ENCODE measurements at places on chromosomes 4 and X. TPM values are rescaled to one million over a fixed set of nuclear protein-coding genes. Genes with fewer than 3 reads are reported as not detected.

DNA sequence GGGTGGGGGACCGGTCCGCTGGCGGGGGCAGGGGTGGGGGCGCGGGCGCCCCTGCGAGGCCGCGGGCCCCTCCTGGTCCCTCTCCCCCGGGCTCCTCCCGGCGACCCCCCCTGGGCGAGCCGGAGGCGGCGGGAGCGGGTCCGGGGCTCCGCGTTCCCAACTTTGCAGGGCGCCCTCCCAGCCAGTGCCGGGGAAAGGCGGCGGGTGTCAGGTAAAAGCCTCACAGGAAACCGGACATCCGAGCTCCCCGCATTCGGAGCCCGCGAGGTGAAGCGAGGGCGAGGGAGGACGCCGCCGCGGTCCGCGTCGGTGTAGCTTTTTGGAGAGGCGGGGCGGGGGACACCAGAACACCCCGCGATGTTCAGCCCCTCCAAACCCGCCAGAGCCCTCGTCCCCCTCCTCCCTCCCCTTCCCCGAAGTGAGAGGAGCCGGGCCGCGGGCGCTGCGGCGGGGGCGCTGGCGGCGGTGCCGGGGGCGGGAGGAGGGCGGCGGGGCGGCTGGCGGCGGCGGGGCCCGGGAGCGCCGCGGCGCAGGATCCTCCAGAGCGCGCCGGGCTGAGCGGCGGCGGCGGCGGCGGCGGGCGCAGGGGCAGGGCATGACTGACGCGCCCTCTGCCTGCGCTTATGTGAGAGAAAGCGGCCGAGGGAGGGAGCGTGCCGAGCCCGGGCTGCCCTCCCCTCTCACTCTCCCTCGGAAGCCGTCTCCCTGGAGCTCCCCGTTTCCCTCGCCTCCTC lies at the start of gene VEGFC:
TSS of gene VEGFC (minus strand) at position 597 of the 734 bp plus-strand sequence. CDS start 611 bp downstream, outside the sequence.
- DNase-seq: no peak

- DNase-seq: no peak
These were observed 686.1 kb downstream of the DMD start for GRCh38 chrX:32525234-32525633.

DNA sequence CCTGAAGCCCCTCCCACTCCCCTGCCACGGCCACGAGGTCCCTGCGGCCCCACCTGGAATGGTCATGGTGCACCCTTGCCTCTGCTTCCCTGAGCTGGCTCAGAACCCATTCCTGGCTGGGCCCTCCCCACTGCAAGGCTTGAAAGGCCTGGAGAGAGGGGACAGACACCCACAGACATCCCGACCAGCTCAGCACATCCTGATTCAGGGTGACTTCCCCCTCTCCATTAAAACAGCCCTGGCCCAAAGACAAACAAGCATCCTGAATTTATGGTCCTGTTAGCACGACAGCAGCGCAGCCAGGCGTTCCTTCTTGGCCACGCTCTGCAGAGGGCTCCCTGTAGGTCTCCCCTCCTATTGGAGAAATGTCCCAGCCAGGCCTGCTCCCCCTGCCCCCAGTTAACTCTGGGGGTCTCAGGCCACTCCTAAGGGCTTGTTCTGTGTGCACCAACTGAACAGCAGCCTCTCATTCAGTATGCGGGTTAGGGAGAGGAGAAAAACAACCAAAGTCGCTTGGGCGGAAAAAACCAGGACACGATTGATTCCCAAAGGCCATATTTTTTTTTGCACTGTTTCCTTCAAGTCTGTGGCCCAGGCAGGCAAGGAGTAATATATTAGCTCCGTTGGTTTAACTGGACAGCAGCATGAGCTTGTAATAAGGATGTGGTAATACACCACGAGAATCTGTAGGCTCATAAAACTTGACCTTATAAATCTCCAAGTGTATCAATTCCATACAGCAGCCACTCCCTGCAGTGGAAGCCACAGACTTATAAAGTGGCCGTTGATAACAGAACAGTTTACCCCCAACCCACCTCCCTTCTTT lies 106.7 kb upstream of the MSX1 start:
- DNase-seq: no peak

GRCh38 chr4:158157412-158157811 lies 15.4 kb downstream of the GASK1B start:
- DNase-seq: no peak

DNA sequence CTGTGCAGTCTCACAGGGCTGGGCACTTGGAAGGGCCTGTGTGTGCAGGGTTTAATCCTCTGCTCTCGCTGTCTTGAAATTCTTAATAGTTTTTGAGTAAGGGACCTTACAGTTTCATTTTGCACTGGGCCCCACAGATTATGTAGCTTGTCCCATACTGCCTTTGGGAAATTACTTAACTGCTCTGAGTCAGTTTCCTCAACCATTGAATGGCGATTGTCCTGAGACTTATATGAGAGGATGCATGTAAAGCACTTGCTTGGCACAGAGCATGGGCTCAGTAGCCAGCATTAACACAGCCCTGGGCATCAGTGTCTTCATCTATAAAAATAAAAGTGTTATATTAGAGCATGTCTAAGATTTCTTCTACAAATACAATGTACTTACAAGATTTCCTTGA lies 55.8 kb downstream of the CLCN5 start:
- DNase-seq: no peak

DNA sequence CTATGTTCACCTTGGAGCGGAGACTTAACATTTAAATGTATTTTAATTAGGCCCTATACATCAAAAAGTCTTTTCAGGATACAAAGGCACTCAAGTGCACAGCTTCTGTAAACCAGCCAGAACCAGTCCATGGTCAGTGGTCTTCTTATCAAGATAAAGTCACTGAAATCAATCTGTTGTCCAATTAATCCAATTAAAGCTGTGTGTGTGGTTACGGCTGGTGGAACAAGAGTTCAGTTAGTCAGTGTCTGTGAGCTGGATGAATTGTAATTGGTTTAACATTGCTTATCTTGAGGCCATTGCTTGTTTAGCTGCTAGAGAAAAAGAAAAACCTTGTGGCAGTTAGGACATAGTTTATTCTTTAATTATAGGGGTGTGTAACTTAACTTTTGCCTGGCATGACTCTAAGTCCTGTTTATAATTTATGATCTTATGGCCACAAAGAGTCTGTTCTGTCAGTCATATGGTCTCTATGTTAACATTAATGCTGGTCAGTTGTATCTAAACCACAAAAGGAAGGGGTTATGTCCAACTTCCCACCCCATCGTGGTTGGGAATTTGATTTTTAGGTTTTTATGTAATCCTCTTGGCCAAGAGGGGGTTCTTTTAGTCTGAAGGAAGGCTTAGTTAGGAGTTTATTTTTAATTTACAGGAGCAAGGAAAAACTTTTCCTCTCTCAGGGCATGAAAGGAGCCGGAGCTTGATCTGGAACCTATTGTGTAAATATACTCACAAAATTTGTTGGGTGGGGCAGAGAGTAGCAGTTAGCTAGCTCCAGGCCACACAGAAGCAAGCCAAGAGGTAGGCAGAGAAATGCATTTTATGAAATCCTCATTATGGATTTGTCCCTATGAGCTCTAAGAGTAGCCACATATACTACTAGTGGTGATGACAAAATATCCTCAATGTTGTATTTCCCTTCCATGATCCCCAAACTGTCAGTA lies 665.7 kb upstream of the ACTRT1 start:
- DNase-seq: no peak

DNA sequence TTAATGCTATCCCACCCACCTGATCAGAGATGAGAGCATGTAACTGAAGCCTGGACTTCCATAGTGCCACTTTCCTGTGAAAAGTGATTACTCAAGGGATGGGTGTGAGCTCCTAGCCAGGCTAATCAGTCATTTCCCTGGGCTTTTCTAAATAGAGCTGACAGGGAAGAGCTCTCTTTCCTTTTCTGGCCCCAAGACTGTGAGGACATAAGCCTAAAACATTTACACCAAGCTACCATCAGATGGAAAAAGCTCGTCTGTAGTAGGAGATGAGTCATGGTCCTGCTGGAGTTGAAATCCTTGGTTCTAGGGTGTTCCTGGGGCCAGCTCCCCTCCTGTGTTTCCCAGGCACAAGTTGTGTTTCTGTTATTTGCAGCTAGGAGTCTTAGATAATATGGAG lies 52.4 kb upstream of the NDP start:
- DNase-seq: no peak

DNA sequence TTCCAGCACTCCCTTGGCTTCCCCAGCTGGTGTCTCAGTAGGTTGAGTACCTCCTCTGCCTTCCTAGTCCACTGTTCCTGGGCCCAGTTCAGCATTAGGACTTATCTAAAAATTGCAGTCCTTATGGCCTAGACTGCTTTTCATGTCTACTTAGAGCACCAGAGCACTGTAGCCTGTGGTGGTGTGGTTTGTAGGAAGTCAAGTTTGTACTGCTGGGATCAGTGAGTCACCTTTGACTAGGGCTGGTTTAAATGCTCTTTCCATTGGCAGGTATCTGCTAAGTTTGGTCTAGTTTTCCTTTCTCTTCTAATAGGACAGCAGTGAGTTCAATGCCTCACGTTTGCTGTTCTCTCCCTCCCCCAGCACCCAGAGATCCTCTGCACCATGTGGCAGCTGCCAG lies 233.6 kb upstream of the WDFY3 start:
- DNase-seq: no peak

DNA sequence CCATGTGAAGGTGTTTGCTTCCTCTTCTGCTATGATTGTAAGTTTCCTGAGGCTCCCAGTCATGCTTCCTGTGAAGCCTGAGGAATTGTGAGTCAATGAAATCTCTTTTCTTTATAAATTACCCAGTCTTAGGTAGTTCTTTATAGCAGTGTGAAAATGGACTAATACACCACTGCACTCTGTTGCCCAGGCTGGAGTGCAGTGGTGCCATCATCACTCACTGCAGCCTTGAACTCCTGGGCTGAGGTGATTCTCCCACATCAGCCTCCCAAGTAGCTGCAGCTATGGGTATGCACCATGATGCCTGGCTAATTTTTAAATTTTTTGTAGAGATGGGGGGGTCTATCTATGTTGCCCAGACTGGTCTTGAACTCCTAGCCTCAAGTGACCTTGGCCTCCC lies 15.8 kb upstream of the IGFBP7 start:
- DNase-seq: no peak

GRCh38 chrX:150841456-150842197 lies 56.8 kb downstream of the CD99L2 start:
- DNase-seq: no peak

GRCh38 chr4:16772366-16772850 lies 126.0 kb downstream of the LDB2 start:
- DNase-seq: no peak

- DNase-seq: no peak
These were observed 405.2 kb upstream of the CNKSR2 start for GRCh38 chrX:20968996-20969395.

- no peak for DNase-seq
These were observed 2.3 kb downstream of the LRBA start for GRCh38 chr4:151012820-151013219.

GRCh38 chr4:78621395-78621794 lies 69.8 kb downstream of the ANXA3 start:
- no peak for DNase-seq

- DNase-seq: no peak
These were observed 120.5 kb downstream of the TBCK start for GRCh38 chr4:106195435-106195950.

- DNase-seq: no peak
These were observed 102.9 kb downstream of the GRXCR1 start for GRCh38 chr4:42995343-42995944.

DNA sequence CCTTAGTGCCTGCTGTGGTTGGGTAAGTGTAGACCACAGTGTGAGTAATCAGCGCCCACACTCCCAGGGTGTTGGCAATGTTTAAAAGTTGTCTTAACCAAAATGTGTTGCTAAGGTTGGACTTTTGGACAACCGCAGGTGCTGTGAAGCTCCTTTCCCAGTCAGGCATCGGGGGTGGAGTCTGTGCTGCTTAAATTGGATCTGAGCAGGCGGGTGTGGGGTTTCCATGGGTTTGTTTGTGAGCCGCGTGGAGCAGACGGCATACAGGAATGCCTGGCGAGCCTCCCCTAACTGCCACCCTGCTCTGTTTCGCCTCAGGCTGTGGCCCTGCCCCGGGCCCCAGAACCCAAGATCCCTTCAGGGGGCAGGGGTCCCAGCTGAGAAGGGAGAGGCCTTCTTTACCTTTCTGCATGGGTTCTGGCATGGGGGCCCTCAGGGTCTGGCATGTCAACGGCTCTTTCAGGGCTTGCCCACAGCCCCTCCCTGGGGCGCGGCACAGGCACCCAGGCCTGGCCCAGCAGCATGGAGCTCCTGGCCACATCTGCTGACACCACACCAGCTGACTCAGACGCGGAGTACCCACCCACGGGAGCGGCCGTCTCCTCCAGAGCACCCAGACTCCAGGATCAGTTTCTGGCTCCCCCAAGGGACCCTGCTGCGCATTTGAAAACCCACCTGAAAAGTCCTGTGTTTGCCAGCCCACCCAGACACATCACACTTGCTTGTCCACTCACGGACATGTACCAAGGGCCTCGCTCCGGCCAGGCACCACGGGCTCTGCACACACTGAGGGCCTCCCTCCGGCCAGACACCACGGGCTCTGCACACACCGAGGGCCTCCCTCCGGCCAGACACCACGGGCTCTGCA lies 5.1 kb upstream of the SPON2 start:
- no peak for DNase-seq

DNA sequence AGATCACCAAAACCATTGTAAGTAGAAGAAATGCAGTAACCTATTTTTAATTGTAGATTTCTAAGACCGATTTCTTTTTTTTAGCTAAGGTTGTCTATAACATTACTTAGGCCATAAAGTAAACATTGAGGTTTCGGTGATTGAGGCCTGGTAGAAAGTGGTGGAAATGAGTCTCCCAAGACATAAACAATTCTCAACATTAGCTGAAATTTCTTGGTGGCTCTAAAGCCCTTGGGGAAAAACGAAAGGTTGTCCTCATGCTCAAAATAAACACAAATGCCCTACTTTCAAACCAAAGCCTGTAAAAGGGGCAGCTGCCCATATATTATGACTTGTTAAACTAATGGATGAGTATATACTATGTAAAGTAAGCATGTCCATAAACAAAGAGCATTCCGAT lies 98.8 kb downstream of the SCFD2 start:
- no peak for DNase-seq

DNA sequence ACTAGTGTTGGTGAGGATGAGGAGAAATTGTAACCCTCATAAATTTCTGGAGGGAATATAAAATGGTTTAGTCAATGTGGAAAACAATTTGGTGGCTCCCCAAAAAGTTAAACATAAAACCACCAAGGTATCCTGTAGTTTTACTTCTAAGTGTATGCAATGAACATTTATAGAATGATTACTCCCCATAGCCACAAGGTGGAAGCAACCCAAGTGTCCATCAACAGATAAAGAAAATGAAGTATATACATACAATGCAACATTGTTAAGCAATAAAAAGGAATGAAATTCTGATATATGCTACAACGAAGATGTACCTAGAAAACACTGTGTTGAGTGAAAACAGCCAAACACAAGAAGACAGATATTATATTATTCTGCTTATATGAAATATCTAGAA lies 569.1 kb upstream of the GRID2 start:
- DNase-seq: no peak

DNA sequence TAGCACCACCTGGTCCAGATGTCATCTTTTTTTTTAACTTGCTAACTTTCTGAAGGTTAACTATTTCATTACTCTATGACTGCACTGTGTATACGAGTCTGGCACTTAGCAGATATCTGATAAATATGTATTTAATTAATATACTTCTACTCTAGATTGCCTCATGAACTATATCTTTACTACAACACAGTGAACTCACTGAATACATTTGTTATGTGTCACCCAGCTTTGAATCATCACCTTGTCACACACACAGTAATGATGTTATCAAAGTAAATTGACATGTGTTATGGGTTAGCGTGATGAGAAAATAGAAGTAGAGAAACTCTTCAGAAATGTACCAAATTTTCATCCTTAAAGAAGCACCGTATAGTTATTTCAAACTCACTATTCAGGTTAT lies 419.3 kb upstream of the ADGRL3 start:
- no peak for DNase-seq

NMU gene
- 0.58 TPM for total RNA-seq

MAGED4 gene
- 1.2 TPM for total RNA-seq

CLCN3 gene
- total RNA-seq: 17.4 TPM

DKK2 gene
- not detected for total RNA-seq
